Ecto neural progenitor cell (in vitro differentiated cells): ENCODE measurements at places on chromosomes 6 and 20.
A peak's percentile ranks its signal among the peaks of the same experiment; 100 is the strongest.

DNA sequence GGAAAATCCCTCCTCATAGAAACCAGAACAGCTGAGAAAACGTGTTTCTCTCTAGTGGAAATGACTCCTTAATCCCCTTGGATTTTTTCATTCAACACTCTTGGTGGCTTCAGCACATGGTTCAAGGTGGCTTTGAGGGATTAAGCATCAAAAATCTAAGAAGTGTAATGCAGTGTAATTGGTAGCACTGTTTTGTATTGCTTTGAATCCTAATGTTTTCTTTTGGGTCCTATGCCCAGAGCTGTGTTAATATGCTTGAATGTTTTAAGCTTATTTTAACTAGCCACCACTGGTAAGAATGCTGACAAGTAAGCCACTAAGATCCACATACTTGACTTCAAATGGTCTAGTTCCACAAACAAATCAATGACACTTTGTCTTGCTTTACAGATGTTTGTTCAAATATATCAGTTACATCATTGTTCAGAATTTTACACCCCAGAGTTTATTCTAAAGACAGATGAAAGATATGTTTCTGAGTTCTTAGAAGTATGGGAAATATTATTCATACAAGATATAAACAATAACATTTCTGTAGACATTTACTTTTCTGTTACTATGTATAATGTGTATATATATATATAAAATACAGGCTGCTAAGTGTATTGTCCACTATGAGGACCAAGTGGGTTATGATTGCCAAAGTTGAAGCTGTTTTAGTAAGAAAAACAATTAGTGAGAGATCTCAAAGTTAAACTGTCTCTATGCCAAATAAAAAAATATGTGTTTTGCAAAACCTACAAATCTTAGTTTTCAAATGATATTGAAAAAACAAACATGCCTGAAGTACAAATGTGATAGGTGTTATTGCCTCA lies 220.8 kb downstream of the OGFRL1 start:
- no peak for DNase-seq

DNA sequence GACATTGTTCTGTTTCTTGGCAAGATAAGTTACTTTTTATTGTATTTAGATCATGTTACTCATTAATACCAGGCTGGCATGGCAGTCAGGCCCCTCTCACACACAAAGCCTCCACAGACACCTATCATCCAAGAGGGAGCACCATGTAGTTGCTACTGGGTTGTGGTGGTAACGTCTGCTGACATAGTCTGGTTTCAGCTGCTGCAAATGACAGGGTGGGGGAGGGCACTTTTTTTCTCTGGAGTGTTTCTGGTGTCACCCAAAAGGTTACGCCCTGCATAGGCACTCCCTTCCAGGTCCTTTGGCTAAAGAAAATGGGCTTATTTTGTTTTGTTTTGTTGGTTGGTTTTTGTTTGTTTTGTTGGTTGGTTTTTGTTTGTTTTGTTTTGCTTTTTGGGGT lies 236.4 kb upstream of the RIMS1 start:
- DNase-seq: no peak

- DNase-seq: no peak
These were observed 66.0 kb downstream of the ARHGAP18 start for GRCh38 chr6:129643968-129644367.

DNA sequence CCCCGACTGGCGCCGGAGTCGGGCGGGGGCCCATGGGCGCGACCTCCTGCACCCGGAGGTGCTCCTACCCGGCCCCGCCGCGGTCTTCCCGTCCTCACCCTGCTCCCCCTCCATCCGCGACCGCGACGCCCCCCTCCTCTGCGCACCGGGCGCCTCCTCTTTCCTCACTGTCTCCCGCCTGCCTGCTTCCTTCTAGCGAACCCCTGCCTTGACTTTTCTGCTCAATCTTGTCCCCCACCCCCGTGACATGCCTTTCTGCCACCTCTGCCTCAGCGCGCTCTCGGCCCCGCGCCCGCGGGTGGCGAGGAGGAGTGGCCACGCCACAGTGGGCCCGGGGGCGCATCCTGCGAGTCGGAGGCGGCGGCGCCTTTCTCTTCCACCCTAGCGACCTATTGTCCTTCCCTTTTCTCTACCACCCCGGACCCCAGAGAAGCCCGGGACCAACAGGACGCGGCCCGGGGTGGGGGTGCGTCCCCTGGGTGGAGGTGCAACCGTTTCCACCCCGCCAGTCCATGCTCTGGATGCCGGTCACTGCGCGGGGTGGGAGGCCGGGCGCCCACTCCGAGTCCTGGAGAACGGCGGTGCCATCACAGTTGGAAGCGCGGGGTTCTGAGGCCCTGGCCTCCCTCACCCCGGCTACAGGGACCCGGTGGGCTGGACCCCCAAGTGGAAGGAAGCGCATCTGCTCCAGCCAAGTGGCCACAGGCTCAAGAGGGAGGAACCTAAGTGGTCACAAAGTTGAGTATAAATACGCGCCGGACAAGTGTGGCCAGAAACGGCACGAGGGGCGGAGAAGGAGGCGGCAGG lies 2.0 kb downstream of the PDE10A start:
- peak; percentile 62 for DNase-seq
